ENCODE measurements at places on chromosomes 13 and 19. TPM values are rescaled to one million over a fixed set of nuclear protein-coding genes. Genes with fewer than 3 reads are reported as not detected.
A peak's percentile ranks its signal among the peaks of the same experiment; 100 is the strongest.

DNA sequence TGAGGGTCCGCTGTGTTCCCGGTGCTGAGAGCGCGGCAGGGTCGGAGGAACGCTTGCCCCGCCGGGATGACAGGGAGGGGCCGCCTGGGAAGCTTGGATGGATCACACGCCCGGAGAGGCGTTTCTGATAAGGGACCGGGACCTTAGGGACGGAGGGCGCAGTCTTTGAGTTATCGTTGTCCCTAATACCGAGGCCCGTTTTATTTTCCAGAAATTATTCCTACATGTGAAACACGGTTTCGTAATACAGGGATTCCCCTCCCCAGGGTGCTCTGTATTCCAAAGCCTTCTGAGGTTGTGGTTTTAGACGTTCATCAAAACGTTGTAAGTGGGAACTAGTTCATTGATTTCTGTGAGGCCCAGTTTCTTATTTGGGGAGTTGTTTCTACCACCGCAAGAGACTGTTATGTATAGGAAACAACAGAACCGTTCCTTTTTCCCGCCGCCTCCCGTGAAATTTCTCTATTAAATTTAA lies 752 bp downstream of the PDCD5 start:
- DNase-seq, result peak; percentile 25

- DNase-seq, result no peak
Observed at GRCh38 chr19:21709464-21709863, 57.9 kb downstream of the ZNF100 start.

- DNase-seq, result no peak
Observed at GRCh38 chr19:46101293-46101692, 23.2 kb downstream of the IGFL3 start.

DNA sequence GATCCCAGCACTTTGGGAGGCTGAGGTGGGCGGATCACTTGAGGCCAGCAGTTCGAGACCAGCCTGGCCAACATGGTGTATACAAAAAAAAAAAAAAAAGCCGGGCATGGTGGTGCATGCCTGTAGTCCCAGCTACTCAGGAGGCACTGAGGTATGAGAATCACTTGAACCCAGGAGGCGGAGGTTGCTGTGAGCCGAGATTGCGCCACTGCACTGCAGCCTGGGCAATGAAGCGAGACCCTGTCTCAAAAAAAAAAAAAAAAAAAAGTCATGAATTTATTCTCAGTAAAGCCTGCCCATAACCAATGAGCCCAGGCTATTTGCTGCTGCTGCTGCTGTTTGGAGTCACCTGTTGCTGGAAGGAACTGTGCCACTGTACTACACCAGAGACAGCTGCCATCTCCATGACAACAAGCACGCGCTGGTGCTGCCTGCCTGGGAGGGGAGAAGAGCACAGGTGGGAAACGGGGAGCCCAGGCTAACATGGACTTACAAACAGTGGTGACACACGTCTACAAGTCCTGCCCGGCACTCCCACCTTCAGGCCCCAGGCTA lies 11.3 kb downstream of the ZFR2 start:
- DNase-seq, result peak; percentile 32

DNA sequence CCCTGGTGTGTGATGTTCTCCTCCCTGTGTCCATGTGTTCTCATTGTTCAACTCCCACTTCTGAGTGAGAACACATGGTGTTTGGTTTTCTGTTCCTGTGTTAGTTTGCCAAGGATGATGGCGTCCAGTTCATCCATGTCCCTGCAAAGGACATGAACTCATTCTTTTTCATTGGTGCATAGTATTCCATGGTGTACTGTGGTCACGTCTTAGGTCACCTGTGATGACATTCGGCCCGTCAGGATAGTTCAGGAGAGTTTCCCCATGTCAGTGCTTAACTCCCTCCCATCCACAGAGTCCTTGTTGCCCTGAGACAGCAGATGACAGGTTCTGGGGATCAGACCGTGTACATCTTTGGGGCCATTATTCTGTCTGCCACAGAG lies 8.6 kb downstream of the ZNF444 start:
- DNase-seq, result no peak

DNA sequence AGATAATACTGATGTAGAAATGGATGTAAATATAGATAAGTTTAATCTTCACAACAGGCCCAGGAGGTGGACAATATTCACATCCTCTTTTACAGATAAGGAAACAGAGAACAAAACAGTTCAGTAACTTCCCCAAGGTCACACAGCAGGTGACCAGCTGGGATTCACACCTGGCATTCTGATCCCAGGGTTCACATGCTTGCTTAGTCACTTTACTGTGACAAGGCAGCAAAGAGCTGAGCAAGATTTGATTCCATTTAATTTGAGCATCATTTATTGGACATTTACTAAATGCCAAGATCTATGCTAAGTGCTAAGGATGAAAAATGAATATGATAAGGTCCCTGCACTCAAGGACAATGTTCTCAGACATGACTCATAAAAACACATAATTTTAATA lies 94.1 kb upstream of the STARD13 start:
- DNase-seq, result no peak

GRCh38 chr19:18660051-18660910 lies 23.2 kb upstream of the CRTC1 start:
- peak; percentile 63 for DNase-seq

Gene NFIX
- total RNA-seq, result 13.9 TPM

Gene NUFIP1
- total RNA-seq, result 4.0 TPM

Gene ICAM5
- total RNA-seq, result 4.0 TPM
